ENCODE measurements at places on chromosomes 4 and X.

GRCh38 chr4:152161676-152162330 is 374.1 kb downstream of the FBXW7 start:
- DNase-seq = no peak

- DNase-seq = no peak
These were observed 125.3 kb upstream of the MAOA start for GRCh38 chrX:43530837-43531236.

DNA sequence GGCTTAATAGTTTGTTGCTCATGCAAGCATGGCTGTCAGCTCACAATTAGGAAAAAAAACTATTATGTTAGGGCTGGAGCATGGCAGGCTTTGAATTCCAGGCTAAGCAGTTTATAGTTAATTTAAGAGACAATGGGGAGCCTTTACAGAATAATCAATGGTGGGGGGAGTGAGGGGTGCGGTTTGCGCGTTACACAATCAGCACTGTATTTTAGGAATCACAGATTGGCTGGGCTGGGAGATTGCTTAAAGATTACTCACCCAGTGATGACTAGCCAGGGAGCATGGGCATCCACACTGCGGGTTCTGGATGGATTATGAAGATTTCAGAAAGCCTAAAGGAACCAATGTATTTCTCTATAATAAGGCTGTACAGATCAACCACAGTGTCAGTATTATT is 186.6 kb downstream of the SOX3 start:
- no peak for DNase-seq

- no peak for DNase-seq
These were observed 37.7 kb downstream of the MECP2 start for GRCh38 chrX:154059729-154060245.

GRCh38 chr4:47213971-47214370 is 182.6 kb downstream of the GABRB1 start:
- no peak for DNase-seq

GRCh38 chr4:134024251-134024650 is 177.3 kb downstream of the PABPC4L start:
- DNase-seq = no peak
